Prostate gland (tissue), 2 donors: ENCODE measurements at places on chromosomes 6 and 20. TPM values are rescaled to one million over a fixed set of nuclear protein-coding genes. Genes with fewer than 3 reads are reported as not detected.

- DNase-seq = no peak
Measured at GRCh38 chr20:57879779-57880570, 170.2 kb upstream of the PMEPA1 start.

The FHL5 gene
- total RNA-seq = 4.9 TPM

GRCh38 chr6:94213226-94213625, 793.9 kb upstream of the EPHA7 start:
- no peak for DNase-seq

- no peak for DNase-seq
Measured at GRCh38 chr6:168498161-168498843, 57.3 kb downstream of the SMOC2 start.

The CST4 gene
- total RNA-seq = 7.9 TPM

DNA sequence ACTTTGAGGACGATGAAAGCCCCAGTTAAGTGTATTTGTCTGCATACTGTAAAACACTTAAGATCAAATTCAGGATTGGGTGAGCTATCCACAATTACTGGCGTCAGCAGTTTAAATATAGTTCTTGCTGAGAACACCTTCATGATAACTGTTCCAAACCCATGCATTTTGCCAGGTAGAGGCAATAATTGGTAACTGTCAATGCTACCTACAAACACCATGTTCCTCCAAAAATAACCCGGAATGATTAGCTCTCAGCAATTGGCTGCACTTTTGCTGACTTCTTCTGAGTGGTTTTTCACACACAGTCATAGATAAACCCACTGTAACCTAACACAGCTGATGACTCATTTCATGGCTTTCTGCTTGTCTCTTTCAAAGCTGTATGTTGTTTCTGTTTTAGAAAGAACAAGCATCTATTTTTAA, 1358.6 kb upstream of the GJE1 start:
- no peak for DNase-seq

DNA sequence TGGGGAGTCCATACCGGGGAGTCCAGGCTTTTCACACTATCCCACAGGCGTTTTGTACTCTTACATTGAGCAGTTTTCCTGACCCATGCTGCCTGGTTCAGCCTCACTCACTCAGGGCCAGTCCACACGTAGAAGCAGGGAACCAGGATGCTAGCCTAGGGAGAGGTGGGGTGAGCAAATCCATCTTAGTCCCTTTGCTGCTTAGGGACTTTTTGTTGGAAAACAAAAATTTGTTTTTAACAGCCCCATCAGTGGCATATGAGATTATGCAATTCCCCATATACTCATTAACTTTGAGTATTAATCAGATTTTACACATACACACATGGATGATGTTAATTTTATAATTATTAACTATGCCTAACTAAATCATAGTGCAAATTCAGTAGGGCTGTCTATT, 84.2 kb downstream of the EZR start:
- DNase-seq = no peak

GRCh38 chr6:111631903-111632460, 26.3 kb upstream of the TRAF3IP2 start:
- DNase-seq = no peak

The SLC25A27 gene
- 33.7 TPM for total RNA-seq

- no peak for DNase-seq
Measured at GRCh38 chr6:125370343-125370742, 68.6 kb upstream of the HDDC2 start.

- DNase-seq = no peak
Measured at GRCh38 chr6:2810092-2810671, 31.5 kb downstream of the SERPINB1 start.

- DNase-seq = no peak
Measured at GRCh38 chr20:24963672-24964505, 14.8 kb downstream of the CST7 start.

DNA sequence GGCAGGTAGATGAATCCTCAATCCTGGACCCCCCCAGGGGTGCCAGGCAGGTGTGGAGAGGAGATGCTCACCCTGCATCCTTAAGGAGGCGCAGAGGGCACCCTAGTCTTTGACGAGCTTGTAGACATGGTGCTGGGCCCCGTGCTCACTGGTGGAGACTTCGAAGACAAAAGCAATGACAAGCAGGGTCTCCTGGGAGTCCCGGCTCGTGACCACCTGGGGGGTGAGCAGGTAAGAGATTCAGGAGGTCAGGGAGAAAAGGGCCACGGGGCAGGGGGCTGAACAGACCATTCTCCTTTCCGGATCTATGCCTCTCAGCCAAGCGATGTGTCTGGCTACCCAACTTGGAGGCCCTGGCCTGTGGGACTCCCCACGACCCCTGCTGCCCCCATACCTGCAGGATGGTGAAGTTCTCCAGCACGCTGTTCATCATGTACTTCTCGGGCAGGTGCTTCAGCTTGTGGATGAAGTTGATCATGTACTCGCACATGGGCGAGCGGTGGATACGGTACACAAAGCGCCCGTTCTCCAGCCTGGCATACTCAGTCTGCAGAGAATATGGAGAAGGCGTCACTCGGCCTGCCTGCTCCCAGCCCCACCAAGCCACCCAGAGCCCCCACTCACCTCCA, 6.9 kb downstream of the RPL10A start:
- no peak for DNase-seq

DNA sequence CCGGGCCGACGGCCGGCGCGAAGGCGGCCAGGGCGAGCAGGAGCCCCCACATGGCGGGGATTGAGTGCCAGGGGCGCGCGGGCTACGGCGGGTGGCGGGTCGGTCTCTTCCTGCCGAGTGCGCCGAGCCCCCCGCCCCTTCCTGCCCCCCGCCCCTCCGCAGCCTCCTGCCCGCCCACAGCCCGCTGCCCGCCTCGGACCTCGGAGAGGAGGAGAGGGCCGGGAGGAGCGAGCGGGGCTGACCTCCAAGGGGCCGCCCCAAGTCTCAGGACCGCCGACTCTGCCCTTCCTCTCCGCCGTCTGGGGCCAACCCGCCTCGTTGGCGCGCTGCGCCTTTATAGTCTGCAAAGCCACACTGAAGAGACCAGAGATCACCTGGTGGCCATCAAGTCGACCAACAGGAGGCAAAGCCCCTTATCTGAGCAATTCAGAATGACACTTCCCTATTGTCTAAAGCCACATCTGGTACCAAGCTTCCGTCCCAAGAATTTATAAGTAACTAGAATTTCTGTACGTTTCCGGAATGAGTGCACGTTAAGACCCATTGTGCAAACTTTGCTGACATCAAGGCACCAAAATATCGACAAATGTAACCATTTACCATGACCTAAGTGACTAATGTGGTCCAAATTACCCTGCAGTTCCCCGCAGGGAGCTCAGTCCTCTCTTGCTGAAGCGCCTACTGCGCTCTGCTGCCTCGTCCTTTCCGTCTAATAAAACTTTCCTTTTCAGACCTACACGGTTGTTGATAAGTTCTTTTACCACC, at the start of gene CPXM1:
CPXM1 (minus strand) TSS at position 107 of the 765 bp plus-strand sequence; CDS start at position 52, 55 bp downstream.
- no peak for DNase-seq

DNA sequence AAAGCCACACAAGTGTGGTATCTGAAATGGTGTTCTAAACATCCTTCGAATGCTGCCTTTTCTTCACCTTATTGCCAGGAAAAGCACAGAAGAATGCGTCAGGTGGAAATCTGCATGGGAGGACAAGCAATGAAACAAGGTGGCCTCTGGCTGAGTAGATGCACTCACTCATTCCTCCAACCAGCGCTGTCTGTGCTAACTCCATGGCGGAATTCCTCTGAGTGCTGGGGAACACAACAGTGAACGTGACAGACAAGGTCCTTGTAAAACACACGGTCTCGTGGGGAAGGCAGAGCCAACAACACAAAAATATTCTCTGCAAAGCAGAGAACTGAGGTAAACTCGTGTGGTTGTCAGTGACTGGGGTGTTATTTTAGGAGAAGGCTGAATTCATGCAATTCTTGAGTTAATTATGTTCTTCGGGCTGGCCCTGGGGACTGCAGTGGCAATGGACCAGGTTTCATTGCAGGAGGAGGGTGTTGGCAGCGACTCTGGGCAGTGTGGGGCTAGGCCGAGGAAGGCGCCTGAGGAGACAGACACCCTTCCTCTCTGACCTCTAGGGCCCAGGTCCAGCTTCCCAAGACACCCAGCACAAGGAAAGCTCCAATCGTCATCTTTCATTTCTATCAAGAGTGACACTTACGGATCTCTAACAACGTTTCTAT, 339.7 kb downstream of the PRKN start:
- DNase-seq = no peak

The TNXB gene
- 18.5 TPM for total RNA-seq

DNA sequence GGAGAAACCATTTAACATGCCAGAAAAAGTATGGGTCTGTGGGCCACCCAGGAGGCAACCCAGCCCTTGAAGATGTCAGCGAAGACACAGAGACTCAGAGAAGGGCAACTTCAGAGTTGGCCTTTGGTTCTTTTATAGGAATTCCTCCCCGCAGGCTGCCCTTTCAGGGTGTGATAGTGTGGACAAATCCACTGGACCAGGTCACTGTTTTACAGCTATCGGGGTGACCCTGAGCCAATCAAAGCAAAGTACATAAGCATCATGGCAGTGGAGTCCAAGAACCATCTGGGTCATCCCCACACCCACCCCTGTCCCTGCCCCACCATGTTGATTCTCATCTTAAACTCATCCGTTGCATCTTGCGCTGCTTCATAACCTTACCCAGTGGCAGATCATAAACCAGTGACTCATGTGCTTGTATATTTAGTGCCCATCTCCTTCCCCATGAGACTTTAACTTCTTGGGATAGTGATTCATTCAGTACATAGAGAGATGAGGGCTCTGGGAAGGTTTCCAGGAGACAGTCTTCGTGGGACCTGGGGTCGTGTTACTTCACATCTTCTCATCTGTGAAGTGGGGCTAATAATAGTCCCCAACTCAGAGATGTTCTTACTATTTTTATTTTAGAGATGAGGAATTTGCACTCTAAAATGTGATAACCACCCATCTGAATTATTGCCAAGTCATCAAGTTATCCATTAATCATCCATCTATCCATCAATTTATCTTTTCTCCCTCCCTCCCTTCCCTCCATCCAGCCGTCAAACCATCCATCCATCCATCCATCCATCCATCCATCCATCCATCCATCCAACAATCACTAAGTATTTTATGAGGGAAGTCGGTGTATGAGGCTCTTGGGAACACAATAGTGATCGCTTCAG, 51.0 kb downstream of the EDN3 start:
- no peak for DNase-seq

- DNase-seq = no peak
Measured at GRCh38 chr6:32096087-32096393, 13.1 kb downstream of the TNXB start.

The RBCK1 gene
- total RNA-seq = 158 TPM

The NKAIN4 gene
- total RNA-seq = not detected

- no peak for DNase-seq
Measured at GRCh38 chr6:107192830-107193229, 77.5 kb upstream of the BEND3 start.

The KCNB1 gene
- total RNA-seq = 2.8 TPM

DNA sequence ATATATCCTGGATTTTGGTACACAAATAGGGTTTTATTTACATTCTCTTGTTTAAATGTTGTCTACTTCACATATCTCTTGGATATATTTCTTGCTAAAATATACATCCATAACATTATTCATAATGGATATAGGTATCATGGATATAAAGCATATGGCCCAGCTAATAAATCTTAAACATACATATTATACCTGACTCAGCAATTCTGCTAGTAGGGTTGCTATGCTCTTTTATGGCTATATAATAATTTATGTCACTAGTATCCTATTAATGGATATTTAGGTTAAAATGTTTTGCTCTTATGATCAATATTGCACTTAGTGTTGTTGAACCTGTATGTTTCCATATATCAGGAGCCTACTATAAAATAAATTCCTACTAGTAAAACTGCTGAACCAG, 375.5 kb downstream of the LMBRD1 start:
- no peak for DNase-seq

DNA sequence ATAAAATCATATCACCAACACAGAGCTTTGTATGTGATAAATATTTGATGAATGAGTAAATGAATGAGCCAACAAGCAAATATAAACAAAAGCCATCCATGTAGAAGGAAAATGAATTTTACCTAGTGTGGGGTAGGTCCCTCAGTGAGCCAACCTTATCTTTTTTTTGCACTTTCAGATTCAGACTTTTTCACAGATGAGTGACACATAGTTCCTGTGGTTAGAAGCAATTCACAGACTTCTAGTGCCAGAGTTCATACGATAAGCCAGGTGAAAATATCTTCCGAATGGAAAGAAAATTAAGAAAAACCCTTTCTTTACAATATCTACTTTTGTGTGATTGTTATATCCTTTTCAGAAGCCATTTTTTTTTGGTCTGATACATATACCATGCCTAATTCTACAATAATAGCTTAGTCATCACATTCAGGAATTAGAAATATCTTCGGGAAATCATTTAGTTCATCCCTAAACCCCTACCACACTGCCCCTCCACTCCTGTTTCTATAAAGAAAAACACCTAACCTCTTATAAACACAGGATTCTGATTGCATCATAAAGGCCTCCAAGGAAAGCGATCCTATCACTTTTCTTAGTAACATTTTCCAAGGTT, 82.7 kb upstream of the CNR1 start:
- DNase-seq = no peak

DNA sequence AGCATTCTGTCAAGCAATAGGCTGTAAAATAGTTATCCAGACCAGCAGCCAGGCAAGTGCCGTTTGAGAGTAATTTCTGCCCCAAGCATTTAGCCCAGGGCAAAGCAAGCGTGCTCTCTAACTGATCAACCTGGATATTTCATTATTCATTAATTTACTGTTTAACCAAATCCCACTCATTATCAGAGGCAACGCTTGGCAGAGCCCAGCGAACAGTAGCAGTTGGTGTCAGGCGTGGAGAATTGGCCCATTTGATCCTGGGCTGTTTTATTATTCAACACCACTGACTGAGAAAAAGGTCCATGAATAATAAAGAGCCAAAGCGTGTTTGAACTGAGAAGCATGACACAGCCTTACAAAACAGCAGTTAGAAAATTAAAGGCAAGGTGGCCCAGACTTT, 35.3 kb downstream of the TFAP2B start:
- no peak for DNase-seq

GRCh38 chr6:119533603-119534279, 184.2 kb upstream of the MAN1A1 start:
- DNase-seq = no peak

The HBS1L gene
- 54.2 TPM for total RNA-seq

DNA sequence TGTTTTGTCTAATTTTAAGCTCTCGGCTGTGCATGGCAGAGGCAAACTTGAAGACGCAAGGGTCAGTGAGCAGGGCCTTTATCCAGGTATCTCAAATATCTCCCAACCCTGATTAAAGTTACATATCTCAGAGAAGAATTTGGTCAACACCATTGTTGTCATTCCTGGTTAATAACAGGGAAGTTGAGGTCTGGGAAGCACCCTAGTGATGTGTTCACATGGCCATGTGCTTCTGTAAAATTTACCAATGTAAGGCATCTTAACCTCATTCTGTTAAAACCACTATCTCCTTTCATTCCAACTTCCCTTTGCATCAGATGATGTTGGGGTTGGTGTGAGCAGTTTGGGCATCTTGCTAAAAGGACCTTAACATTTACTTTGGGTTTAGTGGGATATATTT, 4.0 kb upstream of the FAM110A start:
- DNase-seq = no peak
